ENCODE measurements at places on chromosomes 3 and 15. TPM values are rescaled to one million over a fixed set of nuclear protein-coding genes. Genes with fewer than 3 reads are reported as not detected.
A peak's percentile ranks its signal among the peaks of the same experiment; 100 is the strongest.

GRCh38 chr3:104526901-104527401, 839.8 kb upstream of the ALCAM start:
- no peaks in the 10 kb centered on the region for H3K27me3 ChIP-seq
- peaks cover 8% of the 10 kb centered on the region for H3K36me3 ChIP-seq
- no peak for DNase-seq

DNA sequence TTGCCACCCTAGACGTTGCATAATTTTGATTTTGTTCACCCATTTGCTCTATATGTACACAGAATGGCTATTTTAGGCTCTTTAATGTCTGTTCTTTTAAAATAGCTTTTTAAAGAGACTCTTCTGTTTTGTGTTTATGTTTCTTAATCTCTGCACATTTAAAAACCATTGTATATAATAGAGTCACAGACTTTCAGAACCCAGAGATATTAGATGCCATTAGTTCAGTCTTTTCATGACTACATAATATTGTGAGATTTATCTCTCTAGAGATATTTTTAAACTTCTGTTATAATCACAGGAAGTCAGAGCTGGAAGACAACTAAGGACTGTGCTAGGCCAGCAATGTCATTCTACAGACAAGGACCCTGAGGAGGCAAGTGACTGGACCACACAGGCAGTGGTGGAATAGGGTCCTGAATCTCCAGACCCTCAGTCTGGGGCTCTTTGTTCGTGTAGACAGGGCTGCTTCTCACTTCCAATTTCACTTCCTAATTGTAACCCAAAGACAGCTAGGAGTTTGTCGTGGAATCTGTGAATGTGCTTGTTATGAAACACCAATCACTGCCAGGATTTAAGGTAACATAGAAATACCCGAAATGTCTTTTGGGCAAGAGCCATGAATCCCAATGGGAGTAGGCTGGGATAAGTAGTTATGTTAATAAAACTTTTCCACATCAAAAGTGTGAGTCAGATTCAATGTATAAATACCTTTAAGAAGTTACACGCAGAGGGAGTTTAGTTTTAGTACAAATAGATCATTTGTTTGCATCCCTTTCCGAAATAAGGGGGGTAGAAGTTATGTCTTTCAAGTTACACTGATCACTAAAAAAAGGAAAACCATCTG, 165.2 kb upstream of the ROPN1 start:
- peaks cover 20% of the 10 kb centered on the region for H3K4me1 ChIP-seq
- no peak for DNase-seq
- no peaks in the 10 kb centered on the region for H3K27me3 ChIP-seq
- no peak overlapping the region for H3K4me3 ChIP-seq
- 0 out of 3 replicates have a peak, but pooled peaks cover 3% of the 10 kb centered on the region for H3K36me3 ChIP-seq
- H3K27ac ChIP-seq, result peak overlapping the region; percentile 97

GOLGA8M gene
- not detected for total RNA-seq

CLDN1 gene
- 2.1 TPM for total RNA-seq

GRCh38 chr3:105483476-105483875, 116.8 kb downstream of the ALCAM start:
- H3K4me1 ChIP-seq, result no peaks in the 10 kb centered on the region
- no peak for DNase-seq
- no peaks in the 10 kb centered on the region for H3K27me3 ChIP-seq
- H3K4me3 ChIP-seq, result no peak overlapping the region
- H3K27ac ChIP-seq, result no peak overlapping the region
- H3K36me3 ChIP-seq, result peaks cover 8% of the 10 kb centered on the region

- H3K4me1 ChIP-seq, result no peaks in the 10 kb centered on the region
- no peaks in the 10 kb centered on the region for H3K27me3 ChIP-seq
- no peaks in the 10 kb centered on the region for H3K36me3 ChIP-seq
- no peak overlapping the region for H3K4me3 ChIP-seq
- DNase-seq, result no peak
Observed at GRCh38 chr15:25743548-25744275, 119.4 kb downstream of the ATP10A start.

GRCh38 chr15:44082558-44083157, 112.4 kb downstream of the FRMD5 start:
- no peaks in the 10 kb centered on the region for H3K36me3 ChIP-seq
- DNase-seq, result no peak
- no peaks in the 10 kb centered on the region for H3K4me1 ChIP-seq
- no peaks in the 10 kb centered on the region for H3K27me3 ChIP-seq
- H3K4me3 ChIP-seq, result no peak overlapping the region

DNA sequence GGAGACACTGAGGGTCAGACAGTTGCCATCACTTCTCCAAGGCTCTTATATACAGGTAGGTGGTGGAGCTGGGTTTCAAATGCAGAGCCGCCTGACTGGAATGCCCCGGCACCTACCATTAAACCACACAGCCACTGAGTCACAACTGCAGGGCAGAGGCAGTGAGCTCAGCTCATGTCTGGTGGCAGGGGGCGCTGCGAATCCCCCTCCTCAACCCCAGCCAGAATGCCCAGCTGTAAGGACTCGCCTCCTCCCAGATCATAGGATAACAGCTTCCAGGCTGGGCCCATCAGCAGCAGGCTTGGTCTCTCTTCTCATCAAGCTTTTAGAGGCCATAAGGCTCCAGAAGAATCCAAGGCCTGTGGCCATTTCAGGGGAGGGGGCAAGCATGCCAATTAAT, 26.4 kb downstream of the ADCY5 start:
- H3K36me3 ChIP-seq, result no peaks in the 10 kb centered on the region
- no peaks in the 10 kb centered on the region for H3K4me1 ChIP-seq
- H3K27ac ChIP-seq, result no peak overlapping the region
- H3K27me3 ChIP-seq, result no peaks in the 10 kb centered on the region
- peak; percentile 50 for DNase-seq

MAGEL2 gene
- 9.7 TPM for total RNA-seq

GRCh38 chr3:101925564-101925963, 76.2 kb downstream of the NFKBIZ start:
- DNase-seq, result no peak
- H3K27ac ChIP-seq, result no peak overlapping the region
- H3K4me3 ChIP-seq, result no peak overlapping the region
- H3K4me1 ChIP-seq, result peaks cover 2% of the 10 kb centered on the region

Data from H9 (cell line).